ENCODE measurements at places on chromosomes 12 and 14.
A peak's percentile ranks its signal among the peaks of the same experiment; 100 is the strongest.

GRCh38 chr14:61219673-61220072, 61.5 kb downstream of the TMEM30B start:
- no peak for DNase-seq

DNA sequence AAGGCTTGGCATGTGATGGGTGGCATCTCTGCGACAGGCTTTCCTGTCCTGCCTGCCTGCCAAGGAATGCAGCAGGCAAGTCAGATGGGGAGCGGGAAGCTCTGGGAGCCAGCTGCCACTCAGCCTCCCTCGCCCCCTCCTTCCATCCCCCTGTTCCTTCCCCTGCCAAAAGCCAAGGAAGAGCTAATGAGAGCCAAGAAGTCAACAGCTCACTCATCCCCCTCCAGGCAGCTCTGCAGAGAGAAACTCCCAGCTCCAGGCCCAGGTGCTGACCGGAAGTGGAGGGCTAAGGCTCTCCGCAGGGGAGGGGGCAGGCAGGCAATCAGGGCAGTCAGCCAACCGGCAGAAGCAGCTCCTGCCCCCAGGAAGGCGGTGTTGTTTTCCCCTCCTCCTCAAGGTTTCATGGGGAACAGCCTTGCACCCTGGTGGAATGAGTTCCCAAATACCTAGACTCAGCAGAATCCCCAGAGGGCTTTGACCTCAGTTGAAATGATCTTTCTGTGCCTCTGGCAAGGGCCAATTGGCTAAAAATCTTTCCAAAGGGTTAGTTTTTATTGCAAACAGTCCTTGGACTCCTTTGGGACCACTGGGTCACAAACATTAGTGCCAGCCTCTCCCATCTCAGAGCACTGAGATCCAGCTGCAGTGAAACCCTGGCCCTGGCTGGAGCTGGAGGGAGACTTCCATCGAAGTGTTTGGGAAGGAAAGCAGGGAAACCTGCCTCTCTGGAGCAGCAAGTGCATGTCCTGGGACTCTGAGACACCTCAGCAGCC, 349.1 kb downstream of the DPF3 start:
- DNase-seq = no peak

GRCh38 chr12:96445691-96446583, 43.4 kb upstream of the CFAP54 start:
- DNase-seq = no peak

- DNase-seq = no peak
Observed at GRCh38 chr12:88958946-88959345, 378.7 kb upstream of the KITLG start.

- peak; percentile 72 for DNase-seq
Observed at GRCh38 chr12:126747530-126748149, 1519.3 kb upstream of the TMEM132C start.

GRCh38 chr12:19263672-19264071, 134.1 kb downstream of the PLEKHA5 start:
- DNase-seq = no peak

DNA sequence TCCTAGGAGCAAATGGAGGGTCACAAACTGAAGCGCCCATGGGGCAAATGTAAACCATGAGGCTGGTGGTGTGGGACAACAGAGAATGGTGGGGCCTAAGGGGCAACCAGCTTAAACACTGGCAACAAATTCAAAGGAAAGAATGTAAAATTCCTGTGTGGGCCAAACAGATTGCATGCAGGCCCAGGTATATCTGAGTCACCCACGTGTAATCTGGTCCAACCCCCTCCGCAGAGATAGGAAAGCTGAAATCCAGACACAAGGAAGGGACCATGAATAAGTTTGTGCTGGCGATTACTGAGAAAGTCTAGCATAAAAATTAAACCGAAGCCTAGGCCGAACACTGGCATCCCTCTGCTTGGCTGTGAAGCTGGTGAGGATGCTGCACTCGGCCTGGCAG, 71.6 kb downstream of the ITPK1 start:
- DNase-seq = no peak

DNA sequence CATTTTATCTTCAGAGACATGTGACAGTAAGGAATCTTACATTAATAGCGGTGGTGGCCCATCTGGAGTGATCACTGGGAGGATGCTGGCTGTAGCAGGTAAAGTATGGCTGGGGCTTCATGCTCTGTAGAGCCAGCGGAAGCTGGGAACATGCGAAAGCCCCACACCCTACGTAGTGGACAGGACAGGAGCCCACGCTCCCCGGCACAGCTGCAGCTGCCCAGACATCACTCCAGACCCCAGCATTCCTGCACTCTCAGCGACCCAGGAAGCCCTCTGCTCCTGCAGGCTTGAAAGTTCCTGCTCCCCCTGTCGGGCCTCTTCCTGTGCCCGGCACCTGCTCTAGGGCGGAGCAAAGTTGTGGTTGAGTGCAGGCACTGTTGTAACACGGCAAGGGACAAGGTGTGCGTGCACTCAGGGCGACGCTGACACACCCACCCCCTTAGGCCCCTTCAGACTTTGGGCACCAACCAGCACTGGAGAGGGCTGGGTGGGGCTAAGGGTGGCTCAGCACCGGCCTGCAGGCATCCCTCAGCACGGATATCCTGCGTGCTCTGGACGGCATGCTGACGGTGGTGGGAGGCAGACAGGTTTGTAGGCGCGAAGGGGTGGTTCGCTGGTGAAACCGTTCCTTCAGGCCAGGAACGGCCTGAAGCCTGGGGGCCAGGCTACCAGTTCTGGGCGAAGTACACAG, 568.3 kb downstream of the FSCB start:
- no peak for DNase-seq

DNA sequence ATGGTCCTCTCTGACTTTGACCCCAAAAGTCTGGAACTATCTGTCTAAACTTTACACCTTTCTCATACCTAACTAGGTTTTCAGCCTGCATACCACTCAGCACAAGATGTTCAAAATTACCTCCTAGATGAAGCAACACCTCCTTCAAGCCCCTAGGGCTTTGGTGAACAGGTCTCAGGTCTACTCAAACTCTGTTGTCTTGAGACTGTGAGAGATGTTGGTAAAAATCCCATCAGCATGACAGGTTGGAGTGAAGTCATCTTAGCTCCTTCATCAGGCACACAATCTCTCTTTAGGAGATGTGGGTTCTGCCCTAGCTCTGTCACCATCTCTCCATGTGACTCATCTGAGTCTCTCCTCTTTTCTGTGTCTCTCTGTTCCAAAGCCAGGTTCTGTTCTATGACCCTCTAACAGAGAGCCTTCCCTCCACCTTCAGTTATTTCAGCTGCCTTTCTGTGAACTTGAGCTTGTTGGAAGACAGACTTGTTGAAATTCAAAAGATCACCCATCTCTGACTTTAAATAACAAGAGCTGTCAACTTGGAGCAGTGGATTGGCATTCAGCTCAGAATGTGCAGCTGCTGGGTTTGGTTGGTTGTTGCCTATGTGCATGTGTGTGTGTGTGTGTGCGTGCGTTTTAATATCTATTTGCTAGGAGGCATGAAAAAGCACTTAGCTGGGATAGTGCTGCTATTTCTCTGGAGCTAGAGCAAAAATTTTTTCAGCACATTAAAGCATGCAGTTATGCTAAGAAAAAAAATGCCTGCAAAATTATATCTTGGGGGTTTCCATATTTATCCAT, 130.7 kb downstream of the CRACR2A start:
- no peak for DNase-seq

GRCh38 chr12:105315726-105316125, 14.8 kb upstream of the C12orf75 start:
- no peak for DNase-seq

DNA sequence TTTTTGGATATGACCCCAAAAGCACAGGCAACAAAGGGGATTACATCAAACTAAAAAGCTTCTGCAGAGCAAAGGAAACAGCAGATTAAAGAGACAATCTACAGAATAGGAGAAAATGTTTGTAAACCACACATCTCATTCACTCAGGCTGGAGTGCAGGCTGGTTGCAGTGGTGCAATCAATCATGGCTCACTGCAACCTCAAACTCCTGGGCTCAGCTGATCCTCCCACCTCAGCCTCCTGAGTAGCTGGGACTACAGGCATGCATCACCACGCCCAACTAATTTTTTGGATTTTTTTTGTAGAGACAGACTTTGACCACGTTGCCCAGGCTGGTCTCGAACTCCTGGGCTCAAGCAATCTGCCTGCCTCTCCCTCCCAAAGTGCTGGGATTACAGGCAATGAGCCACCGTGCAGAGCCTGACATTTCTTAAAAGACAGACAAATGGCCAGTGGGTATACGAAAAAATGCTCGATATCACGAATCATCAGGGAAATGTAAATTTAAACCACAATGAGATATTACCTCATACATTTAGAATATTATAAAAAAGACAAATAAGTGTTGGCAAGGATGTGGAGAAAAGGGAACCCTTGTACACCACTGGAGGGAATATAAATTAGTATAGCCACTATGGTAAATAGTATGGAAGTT, 9.8 kb downstream of the NCKAP5L start:
- no peak for DNase-seq

DNA sequence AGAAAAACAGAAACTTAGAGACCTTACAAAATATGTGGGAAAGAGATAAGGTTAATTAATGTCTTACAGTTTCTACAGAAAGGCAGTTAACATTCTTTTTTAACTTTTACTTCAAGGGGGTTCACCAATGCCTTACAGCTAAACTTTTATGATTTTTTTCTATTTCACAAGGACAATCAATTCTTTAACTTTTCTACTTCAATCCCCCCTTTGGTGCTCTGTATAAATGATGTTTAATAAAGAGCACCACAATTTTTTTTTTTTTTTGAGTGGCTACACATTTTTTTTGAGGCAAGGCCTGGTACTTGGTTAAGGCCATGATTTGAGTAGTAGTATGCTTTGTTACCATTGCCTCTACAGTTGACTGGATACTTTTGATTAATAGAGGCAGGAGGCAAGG, 279.6 kb downstream of the PRKD1 start:
- no peak for DNase-seq

GRCh38 chr12:31813305-31813704, 84.5 kb upstream of the AMN1 start:
- DNase-seq = no peak

GRCh38 chr14:58797010-58797429, 159.3 kb downstream of the DACT1 start:
- no peak for DNase-seq

- DNase-seq = no peak
Observed at GRCh38 chr12:79569679-79570078, 121.1 kb downstream of the PAWR start.

DNA sequence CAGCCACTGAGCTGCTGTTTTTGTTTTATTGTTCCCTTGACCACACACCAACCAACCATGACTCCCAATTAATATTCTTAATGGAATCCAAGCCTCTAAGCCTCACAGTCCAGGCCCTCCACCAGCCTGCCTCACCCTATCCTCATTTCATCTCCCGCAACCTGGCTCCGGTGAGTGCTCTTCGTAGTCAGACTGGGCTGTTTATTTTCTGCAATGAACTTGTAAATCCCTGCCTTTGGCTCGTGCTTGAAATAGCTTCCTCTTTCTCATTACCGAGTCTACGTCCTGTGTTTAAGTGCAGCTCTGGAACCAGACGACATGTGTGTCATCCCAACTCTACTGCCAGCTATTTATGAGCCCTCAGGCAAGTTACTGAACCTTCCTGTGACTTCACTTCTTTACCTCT, 12.4 kb upstream of the ETFBKMT start:
- peak; percentile 35 for DNase-seq

DNA sequence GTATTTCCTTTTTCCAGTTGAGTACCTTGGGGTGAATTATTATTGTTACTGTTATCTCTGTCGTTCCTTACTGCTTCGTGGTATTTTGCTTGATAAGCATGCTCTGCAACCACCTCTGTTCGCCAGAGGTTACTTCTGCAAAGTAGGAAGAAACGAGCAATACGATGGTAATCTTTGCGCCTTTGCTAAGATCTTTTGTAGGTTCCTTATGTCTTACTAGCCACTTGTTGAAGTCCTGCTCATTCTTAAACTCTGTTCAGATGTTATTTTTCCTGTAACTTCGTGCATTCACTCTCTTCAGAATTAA, 729 bp upstream of the M6PR start:
- DNase-seq = no peak

DNA sequence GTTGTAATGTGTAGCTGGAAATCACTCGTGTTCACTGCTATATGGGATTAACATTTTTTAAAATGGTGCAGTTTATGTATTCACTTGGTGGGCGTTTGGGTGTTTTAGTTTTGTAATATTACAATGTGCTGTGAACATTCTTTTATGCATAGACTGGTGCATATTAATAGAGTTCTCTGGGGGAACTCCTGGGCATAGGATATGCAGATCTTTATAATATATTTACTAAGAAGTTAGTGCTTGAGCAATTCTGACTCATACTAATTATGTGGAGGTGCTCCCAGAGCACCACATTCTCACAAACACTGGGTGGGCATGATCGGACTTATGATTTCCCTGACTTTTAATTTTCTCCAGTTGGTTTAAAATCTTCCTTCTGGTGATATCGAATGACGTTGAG, 342.3 kb downstream of the PDZRN4 start:
- DNase-seq = no peak

DNA sequence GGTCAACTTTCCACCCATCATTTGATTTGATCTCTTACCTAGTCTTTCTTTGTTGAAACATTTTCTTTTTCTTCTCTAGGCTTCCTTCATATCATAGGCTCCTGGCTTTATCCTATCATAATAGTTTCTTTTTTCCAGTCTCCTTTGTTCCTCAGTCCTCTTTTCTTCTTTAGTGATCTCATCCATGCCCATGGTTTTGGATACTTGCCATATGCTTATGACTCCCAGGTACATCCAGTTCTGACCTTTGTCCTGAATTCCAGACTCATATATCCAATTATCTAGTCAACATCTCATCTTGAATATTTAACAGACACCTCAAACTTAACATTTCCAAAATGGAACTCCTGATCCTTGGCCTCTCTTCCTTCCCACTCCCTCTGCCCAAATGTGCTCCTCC, 36.1 kb upstream of the KRAS start:
- DNase-seq = no peak

DNA sequence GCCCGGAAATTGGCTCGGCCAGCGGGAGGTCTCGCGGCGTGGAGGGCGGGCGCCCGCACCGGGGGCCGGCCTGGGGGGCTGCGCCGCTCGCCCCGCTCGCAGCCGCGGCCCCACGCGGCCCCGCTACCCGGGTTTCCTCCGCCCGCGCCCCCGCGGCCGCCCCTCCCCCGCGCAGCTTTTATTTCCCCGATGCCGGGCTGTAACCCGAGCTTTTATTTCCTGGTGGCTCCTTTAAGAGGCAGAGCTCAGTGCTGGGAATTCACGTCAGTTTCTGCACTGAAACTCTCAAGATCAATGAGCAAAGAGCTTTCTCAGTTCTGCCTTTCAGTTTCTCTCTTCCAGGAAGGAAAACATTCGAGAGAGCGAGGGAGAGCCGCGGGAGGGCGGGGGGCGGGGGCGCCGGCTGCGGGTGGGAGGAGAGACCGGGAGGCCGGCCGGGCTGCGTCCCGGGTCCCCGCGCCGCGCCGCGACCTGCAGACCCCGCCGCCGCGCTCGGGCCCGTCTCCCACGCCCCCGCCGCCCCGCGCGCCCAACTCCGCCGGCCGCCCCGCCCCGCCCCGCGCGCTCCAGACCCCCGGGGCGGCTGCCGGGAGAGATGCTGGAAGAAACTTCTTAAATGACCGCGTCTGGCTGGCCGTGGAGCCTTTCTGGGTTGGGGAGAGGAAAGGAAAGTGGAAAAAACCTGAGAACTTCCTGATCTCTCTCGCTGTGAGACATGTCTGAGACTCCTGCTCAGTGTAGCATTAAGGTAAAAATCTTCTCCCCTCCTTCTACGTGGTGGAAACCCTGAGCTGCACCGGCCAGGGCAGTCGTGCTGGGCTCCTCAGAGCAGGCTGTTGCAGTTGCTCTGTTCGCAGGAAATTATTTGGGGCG, at the start of gene ETV6:
Gene ETV6, plus strand, starts transcription at position 262 of the 873 bp plus-strand sequence. Its CDS starts 454 bp downstream, at position 716.
- DNase-seq = peak; percentile 63

- DNase-seq = no peak
Observed at GRCh38 chr12:53205747-53206419, 1.2 kb downstream of the ITGB7 start.
